Body of pancreas (tissue), 4 donors: ENCODE measurements at places on chromosomes 5 and 9. TPM values are rescaled to one million over a fixed set of nuclear protein-coding genes. Genes with fewer than 3 reads are reported as not detected.

The HSPB3 gene
- not detected for total RNA-seq

The MEIKIN gene
- total RNA-seq, result 39.2 TPM

The TCF7 gene
- total RNA-seq, result 9.1 TPM

The TMEM232 gene
- 3.1 TPM for total RNA-seq

The DNM1 gene
- total RNA-seq, result 29.0 TPM

DNA sequence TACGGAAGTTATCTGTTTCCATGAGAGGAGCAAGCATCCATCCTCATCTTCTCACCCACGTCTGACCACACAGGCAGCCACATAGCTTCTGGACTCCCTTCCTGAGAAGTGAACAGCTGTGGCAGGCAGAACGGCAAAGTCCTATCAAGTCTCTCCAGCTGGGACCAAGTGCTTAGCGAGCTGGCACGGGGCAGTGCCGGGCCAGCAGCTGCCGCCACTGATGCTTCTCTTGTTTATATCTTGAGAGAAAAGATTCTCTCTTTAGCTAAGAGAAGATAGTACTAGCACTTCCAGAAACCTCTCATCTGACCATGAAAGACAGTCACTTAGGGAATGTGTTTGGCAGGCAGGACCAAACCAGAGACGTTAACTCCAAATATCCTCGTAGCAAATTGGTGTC lies 37.2 kb downstream of the PLAC8L1 start:
- peak; percentile 68 for DNase-seq
- no peak overlapping the region for H3K27ac ChIP-seq
- H3K36me3 ChIP-seq, result no peaks in the 10 kb centered on the region
- no peaks in the 10 kb centered on the region for H3K4me1 ChIP-seq
- no peak overlapping the region for H3K4me3 ChIP-seq
- no peaks in the 10 kb centered on the region for H3K27me3 ChIP-seq

DNA sequence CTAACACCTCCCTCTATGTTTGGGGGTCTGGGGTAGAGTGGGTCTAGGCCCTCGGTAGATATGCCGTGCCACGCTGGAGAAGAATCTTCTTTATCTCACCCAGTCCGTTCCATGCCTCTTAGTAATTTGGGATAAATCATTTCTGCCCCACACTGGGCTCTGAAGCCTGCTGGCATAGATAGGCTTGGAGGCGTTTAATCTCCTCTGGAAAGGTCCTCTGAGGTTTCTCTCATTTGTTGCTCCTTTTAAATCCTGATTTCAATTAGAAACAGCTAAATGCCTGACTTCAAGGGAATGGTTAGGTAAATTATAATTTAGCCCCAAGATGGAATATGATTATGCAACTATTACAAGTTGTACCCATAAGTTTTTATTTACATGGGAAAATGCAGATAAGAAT lies 57.8 kb upstream of the AKNA start:
- H3K27me3 ChIP-seq, result no peaks in the 10 kb centered on the region
- H3K36me3 ChIP-seq, result no peaks in the 10 kb centered on the region
- no peak overlapping the region for H3K27ac ChIP-seq

DNA sequence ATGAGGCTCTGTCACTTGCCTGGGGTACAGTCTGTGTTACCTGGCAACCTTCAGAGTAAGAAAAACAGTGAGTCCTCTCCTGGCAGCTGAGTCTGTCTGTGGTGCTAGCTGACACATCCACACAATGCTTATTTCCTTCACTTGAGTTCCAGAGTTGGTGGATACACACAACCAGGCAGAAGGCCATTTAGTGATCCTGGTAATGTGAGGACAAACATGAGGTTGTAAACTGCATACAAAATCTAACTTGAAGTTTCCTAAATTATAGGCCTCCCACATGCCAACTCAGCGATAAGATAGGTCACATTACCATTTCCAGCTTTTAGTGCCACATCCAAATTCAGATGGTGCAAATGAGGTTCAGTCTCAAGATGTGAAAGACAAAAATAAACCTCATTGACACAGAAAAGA lies 125.5 kb downstream of the DCP2 start:
- H3K4me3 ChIP-seq, result no peak overlapping the region
- no peaks in the 10 kb centered on the region for H3K4me1 ChIP-seq
- DNase-seq, result no peak
- no peaks in the 10 kb centered on the region for H3K36me3 ChIP-seq

DNA sequence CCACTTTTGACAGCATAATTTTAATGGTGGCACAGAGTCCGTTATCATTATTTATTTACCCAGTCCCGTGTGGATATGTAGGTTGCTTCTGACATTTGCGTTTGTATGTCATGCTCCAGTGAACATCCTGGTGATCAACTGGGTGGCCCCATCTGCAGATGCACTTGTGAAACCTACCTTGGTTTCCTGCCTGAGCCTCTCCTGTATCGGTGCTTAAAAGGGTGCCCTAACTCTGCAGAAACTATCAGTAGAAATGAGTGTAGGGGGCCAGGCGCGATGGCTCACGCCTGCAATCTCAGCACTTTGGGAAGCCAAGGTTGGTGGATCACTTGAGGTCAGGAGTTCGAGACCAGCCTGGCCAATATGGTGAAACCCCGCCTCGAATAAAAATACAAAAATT lies 92.1 kb upstream of the IER5L start:
- no peak for DNase-seq
- H3K36me3 ChIP-seq, result no peaks in the 10 kb centered on the region
- H3K4me3 ChIP-seq, result no peak overlapping the region
- H3K27me3 ChIP-seq, result no peaks in the 10 kb centered on the region

GRCh38 chr5:39080597-39081204 lies 6.5 kb upstream of the RICTOR start:
- H3K36me3 ChIP-seq, result no peaks in the 10 kb centered on the region
- H3K4me3 ChIP-seq, result no peak overlapping the region
- H3K27me3 ChIP-seq, result no peaks in the 10 kb centered on the region
- H3K27ac ChIP-seq, result no peak overlapping the region
- peak; percentile 54 for DNase-seq
- H3K4me1 ChIP-seq, result peaks cover 4% of the 10 kb centered on the region

DNA sequence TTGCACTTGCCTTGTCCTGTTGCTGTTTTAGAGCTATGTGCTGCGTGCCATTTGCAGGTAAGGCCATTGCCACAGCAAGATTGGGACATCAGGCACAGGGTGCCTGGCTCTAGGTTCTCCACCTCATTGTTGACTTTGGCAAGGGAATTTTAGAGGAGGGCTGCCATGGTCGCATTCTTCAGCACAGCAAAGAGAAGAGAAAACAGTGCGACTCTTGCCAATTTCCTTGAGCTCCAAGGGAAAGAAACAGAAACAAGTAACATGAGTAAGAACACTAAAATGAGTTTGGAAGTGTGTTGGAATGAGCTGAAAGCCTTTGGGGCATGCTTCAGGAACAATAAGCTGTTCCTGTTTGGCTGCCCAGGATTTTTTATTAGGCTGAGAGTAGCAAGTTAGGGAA lies 188.1 kb upstream of the IL12B start:
- no peak overlapping the region for H3K27ac ChIP-seq
- DNase-seq, result peak; percentile 29
- no peak overlapping the region for H3K4me3 ChIP-seq
- no peaks in the 10 kb centered on the region for H3K27me3 ChIP-seq
- H3K4me1 ChIP-seq, result no peaks in the 10 kb centered on the region
- no peaks in the 10 kb centered on the region for H3K36me3 ChIP-seq

- H3K36me3 ChIP-seq, result no peaks in the 10 kb centered on the region
- H3K4me1 ChIP-seq, result peaks cover 21% of the 10 kb centered on the region
- H3K27ac ChIP-seq, result no peak overlapping the region
- H3K27me3 ChIP-seq, result no peaks in the 10 kb centered on the region
Observed at GRCh38 chr9:122219856-122220672, 8.7 kb downstream of the LHX6 start.

- H3K4me1 ChIP-seq, result no peaks in the 10 kb centered on the region
- H3K36me3 ChIP-seq, result peaks cover 8% of the 10 kb centered on the region
- no peak overlapping the region for H3K4me3 ChIP-seq
- no peak for DNase-seq
Observed at GRCh38 chr5:14471507-14471906, 110.1 kb upstream of the OTULINL start.

- H3K36me3 ChIP-seq, result no peaks in the 10 kb centered on the region
- H3K27me3 ChIP-seq, result no peaks in the 10 kb centered on the region
- no peak overlapping the region for H3K4me3 ChIP-seq
- H3K27ac ChIP-seq, result no peak overlapping the region
- DNase-seq, result no peak
Observed at GRCh38 chr5:13643196-13643595, 301.3 kb downstream of the DNAH5 start.

GRCh38 chr5:77991084-77991483 lies 214.9 kb upstream of the TBCA start:
- no peak for DNase-seq
- no peaks in the 10 kb centered on the region for H3K4me1 ChIP-seq
- H3K4me3 ChIP-seq, result no peak overlapping the region
- H3K36me3 ChIP-seq, result no peaks in the 10 kb centered on the region

DNA sequence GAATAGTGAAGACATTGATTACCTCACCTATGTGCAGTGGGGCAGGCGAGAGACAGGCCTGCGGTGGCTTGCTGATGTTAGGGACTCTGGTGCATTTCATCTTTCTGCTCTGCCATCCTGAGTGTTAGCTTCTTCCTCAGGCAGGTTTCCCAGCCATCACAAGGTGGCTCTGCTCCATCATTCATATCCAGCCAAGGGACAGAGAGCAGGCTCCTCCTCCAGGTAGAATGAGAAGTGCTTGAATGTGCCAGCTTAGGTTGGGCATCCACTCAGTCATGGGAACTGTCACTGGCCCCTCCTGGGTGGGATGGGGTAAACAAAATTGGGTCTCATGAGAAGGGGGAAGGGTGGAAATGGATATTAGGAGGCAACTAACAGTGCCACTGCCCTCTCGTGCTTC lies 24.8 kb downstream of the GPR107 start:
- no peak for DNase-seq
- H3K36me3 ChIP-seq, result no peaks in the 10 kb centered on the region
- H3K27me3 ChIP-seq, result no peaks in the 10 kb centered on the region

DNA sequence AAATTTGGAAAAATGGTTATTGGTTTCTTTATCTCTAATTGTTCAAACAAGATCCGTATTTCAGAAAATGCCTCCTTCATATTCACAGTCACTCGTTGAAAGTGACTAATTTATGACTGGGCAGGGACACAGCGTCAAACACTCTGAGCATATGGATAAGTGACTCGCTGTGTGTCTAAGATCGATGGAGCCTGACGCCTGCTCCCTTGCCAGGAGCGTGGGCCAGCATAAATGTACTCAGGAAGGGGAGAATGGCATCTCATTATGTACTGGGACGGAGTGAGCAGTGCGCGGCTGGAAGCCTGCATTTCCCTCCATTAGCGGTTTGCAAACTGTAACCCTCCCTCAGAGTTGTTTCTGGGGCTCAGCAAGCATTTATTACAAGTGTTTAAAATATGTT lies 79.8 kb upstream of the CAST start:
- H3K27ac ChIP-seq, result no peak overlapping the region
- no peaks in the 10 kb centered on the region for H3K27me3 ChIP-seq
- no peaks in the 10 kb centered on the region for H3K4me1 ChIP-seq
- no peak overlapping the region for H3K4me3 ChIP-seq

DNA sequence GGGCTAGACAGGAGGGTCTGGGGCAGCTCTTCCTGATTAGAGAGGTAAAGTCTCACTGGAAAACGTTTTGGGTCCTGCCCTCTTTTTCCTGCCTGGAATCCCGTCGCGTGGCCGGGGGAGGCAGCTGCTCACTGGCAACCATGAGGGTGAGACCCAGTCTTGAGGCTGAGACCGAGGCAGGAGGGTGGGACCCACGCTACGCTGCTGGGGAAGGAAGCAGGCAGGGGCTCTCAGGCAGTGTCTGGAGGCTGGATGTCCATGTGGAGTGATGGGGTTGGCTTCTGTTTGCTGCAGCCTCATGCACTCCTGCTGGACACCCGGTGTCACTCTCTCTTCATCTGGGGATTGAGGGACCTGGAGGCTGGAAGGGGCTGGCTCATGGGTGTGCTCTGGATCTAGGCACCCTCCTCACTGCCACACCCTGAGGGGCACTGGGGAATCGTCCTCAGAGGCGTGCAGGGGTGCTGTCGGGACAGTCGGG lies 11.3 kb upstream of the SLC2A6 start:
- H3K36me3 ChIP-seq, result no peaks in the 10 kb centered on the region
- no peak overlapping the region for H3K27ac ChIP-seq
- peaks cover 20% of the 10 kb centered on the region for H3K4me1 ChIP-seq
- no peaks in the 10 kb centered on the region for H3K27me3 ChIP-seq

GRCh38 chr5:1409381-1410110 lies 35.7 kb downstream of the SLC6A3 start:
- peak; percentile 8 for DNase-seq
- no peak overlapping the region for H3K4me3 ChIP-seq
- H3K27ac ChIP-seq, result no peak overlapping the region
- H3K4me1 ChIP-seq, result no peaks in the 10 kb centered on the region
- H3K27me3 ChIP-seq, result no peaks in the 10 kb centered on the region

- H3K27me3 ChIP-seq, result no peaks in the 10 kb centered on the region
- DNase-seq, result no peak
- no peaks in the 10 kb centered on the region for H3K36me3 ChIP-seq
- no peak overlapping the region for H3K27ac ChIP-seq
Observed at GRCh38 chr5:53908757-53909156, 348.3 kb downstream of the NDUFS4 start.

DNA sequence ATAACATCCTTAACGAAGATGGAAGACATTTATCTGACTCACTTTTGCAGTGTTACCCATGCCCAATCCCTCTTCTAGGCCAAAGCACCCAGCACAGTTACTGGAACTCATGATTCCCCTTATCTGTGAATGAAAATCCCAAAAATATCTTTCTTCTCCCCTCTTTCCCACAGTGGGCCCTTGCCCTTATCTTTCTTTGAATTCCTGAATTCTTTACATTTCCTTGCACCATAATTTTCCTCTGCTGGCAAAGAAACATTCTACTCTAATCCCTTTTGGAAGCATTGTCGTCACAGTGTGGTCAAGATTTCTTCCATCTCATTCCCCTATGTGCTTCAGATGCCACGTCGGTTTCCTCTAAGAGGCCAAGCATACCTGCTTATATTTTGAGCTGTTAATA lies 135.9 kb upstream of the LIFR start:
- H3K4me3 ChIP-seq, result no peak overlapping the region
- no peak for DNase-seq
- H3K4me1 ChIP-seq, result no peaks in the 10 kb centered on the region
- no peaks in the 10 kb centered on the region for H3K36me3 ChIP-seq
- no peak overlapping the region for H3K27ac ChIP-seq

- no peaks in the 10 kb centered on the region for H3K4me1 ChIP-seq
- H3K27ac ChIP-seq, result no peak overlapping the region
Observed at GRCh38 chr5:156359476-156359875, 32.5 kb downstream of the SGCD start.

DNA sequence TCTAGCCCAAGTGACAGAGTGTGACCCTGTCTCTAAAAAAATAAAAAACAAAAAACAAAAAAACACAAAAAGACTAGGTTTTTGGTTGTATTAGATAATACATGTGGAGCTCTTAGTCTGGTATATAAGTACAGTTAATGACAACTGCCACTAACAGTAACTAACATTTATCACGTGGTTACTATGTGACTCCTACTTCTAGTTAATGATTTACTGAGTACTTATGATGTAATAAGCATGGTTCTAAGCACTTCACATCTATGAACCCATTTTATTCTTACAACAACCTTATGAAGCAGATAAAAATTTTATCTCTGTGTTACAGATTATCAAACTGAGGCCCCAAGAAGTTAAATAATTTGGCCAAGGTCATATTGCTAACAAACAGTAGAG lies 6.1 kb upstream of the TMEFF1 start:
- DNase-seq, result no peak
- H3K27ac ChIP-seq, result no peak overlapping the region
- no peak overlapping the region for H3K4me3 ChIP-seq
- peaks cover 11% of the 10 kb centered on the region for H3K4me1 ChIP-seq
- no peaks in the 10 kb centered on the region for H3K36me3 ChIP-seq

- H3K4me1 ChIP-seq, result peaks cover 5% of the 10 kb centered on the region
- H3K27me3 ChIP-seq, result no peaks in the 10 kb centered on the region
- no peak overlapping the region for H3K27ac ChIP-seq
- no peaks in the 10 kb centered on the region for H3K36me3 ChIP-seq
Observed at GRCh38 chr9:33619666-33620404, 95.8 kb downstream of the ANKRD18B start.
